Globus pallidus (tissue), 1 donor: ENCODE measurements at places on chromosomes 13 and 19.

DNA sequence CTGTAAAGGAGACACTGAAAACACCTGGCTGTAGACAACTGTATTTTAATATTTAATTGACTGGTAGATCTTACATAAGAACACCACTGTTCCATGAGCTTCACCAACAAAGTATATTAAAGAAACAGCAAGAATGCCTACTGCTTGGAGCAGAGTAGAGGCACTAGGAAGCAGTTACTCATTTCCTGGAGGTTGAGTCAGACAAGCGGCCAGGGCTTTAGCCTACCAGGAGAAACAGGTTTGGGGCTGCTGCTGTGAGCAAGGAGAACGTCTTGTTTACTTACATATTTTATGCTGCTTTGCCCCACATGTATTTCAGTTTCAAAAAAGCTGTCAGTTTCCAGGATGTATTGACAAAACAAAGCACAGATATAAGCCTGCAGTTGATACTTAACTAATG, 33.4 kb downstream of the ALG5 start:
- DNase-seq = no peak

DNA sequence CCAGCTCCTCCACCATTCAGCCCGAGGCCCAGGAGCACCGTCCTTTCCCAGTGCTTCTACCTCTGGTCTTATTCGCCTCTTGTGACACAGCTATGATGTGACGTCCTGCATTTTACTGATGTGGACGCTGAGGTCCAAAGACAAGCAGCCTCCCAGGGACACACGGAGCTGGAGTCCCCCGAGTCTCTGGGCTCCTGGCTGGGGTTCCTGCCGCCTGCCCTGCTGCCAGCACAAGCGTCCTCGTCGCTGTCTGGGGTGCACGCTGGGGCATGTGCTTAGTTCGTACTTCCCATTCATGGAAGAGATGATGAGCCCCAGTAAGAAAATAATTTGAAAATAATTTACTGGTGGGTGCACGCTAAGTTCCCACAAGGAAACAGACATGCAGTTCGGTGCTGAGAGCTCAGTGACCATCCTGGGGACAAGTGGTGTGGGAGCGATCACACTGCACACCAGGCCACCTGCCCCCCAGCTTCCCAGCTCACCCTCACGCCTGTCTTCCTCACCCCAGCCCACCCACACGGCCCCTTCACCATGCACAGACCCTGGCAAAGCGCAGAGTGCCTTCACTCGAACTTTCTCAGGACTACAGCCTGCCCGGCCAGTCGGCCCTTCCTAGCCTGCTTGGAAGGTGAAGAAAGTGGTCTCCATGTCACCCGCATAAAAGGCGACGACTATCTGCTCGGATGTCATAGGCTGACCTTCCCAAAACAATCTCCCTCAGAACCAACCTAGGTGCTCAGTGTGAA, 14.2 kb upstream of the CFAP97D2 start:
- DNase-seq = no peak

GRCh38 chr13:105502193-105502592, 1033.3 kb downstream of the EFNB2 start:
- no peak for DNase-seq

GRCh38 chr19:5424192-5424973, 30.8 kb upstream of the ZNRF4 start:
- no peak for DNase-seq

DNA sequence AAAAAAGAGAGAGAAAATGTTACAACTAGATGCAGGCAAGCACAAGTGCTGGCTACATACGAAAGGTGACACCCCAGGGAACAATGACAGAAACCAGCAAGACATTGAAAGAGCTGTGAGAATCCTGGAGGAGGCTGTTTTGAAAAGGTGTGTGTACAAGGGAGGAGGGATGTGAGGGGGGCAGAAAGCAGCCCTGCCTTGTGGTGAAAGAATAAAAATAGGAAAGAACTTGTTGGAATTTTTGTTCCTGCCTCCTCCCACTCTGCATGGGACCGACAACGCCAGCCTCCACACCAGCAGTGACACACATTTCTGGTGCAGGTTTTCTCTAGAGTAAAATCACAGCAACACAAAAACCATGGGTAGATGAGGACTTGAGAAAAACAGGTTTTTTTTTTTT, 1258.6 kb downstream of the PCDH9 start:
- DNase-seq = no peak

GRCh38 chr19:38692458-38693379, 45.3 kb downstream of the ACTN4 start:
- no peak for DNase-seq

- no peak for DNase-seq
Observed at GRCh38 chr13:111490611-111491010, 170.2 kb downstream of the TEX29 start.

- no peak for DNase-seq
Observed at GRCh38 chr19:45468159-45468651, 409 bp downstream of the FOSB start.

DNA sequence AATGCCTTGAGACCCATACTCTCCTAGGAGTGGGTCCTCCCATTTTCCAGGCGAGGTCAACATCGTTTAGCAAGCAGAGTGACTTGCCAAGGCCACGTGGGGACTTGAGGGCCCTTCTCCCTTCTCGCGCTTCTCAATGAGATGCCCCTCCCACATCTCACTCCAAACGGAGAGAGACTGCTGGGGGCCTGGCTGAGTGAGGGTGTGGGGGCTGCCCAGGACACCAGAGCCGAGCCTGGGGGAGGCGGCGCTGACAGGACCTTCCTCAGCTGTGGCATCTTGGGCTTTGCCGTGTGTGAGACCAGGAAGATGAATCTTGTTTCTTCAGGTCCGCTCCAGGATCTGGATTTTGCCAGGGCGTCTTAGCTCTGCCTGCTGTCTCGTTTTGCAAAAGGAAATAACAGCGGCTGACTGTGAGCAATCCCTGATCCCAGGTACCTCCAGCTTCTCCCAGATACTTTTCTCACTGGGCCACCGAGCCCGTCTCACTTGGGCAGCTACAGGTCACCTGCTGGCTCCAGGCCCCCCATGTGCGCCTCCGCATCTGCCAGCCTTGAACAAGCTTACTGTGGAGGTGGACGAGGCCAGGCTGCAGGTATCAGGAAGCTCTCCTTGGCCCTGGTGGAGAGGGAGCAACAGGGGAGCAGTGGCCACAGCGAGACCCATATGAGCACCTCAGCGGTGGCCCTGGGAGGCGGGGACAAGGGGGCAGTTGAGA, 6.0 kb downstream of the COX6B2 start:
- DNase-seq = no peak

GRCh38 chr19:44164327-44164672, 600 bp upstream of the ZNF226 start:
- DNase-seq = no peak

- no peak for DNase-seq
Observed at GRCh38 chr19:50377051-50377461, 799 bp downstream of the NR1H2 start.

- no peak for DNase-seq
Observed at GRCh38 chr19:33445442-33446329, 72.2 kb downstream of the CEBPG start.
